Smooth muscle cell of the pulmonary artery (primary cell): ENCODE measurements at places on chromosomes 5 and 9. TPM values are rescaled to one million over a fixed set of nuclear protein-coding genes. Genes with fewer than 3 reads are reported as not detected.

Gene PLPP7
- total RNA-seq = 17.2 and 18.9 TPM in 2 replicates

Gene ADGRD2
- total RNA-seq = not detected in 2 replicates

Gene SPINK13
- not detected in 2 replicates for total RNA-seq

Gene FOXD4L4
- total RNA-seq = 0.17 and 0.20 TPM in 2 replicates

Gene SLC4A9
- total RNA-seq = 0.07 TPM in 1 of 2 replicates, not detected in the other
